Substantia nigra (tissue), 51 donors: ENCODE measurements at places on chromosomes 2 and 18.

DNA sequence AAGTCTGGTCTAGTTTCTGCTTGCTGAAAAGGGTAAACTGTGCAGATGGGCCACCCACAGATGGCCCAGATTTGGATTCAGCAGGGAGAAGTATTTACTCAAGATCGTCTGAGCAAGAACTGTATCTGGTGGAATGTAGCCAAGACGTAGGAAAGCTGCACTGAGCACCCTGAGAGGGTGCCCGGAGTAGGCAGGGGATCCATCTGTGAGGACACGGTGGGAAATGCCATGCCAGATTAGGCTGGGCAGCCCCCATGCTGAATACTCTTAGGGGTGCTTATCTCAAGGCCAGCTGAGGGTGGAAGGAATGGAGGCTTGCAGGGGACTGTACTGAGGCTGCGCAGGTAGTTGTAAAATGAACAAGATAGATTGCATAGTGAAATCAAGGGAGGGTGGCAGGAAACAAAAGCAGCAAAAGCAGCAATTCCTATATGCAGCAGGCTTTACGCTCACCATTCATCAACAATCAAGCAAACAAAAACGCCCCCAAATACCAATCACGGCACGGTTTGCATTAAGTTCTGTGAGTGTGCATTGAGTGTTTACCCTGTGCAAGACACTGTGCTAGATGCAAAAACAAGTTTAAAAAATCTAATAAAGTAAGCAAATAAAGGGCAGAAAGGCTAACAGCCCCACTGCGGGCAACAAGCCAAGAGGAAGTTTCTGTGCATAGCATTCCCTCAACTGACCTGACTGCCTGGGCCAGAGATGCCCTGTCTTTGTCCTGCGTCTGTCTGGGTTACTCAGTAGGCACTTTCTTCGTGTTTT, 32.2 kb upstream of the LPIN2 start:
- DNase-seq = no peak

GRCh38 chr2:25409468-25409867, 67.7 kb upstream of the DNMT3A start:
- no peak for DNase-seq

DNA sequence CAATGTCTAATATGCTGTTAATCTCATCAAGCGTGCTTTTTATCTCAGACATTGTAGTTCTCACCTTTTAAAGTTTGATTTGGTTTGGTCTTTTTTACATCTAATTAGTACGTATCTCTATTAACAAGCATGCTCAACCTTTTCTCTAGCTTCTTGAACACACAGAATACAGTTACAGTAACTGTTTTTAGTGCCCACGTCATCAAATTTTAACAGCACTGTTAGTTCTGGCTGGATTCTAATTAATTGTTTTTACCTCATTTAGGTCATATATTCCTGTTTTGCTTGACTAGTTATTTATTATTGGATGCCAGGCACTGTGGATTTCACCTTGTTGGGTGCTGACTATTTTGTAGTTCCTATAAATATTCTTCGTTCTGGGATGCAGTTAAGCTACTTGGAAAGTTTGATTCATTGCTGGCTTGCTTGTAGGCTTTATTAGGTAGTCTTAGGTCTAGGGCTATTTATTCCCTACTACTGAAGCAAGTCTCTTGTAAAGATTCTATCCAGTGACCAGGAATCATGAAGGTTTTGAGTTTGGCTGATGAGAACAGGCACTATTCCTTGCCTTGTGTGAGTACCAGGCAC, 263.0 kb downstream of the ETAA1 start:
- DNase-seq = no peak

- DNase-seq = no peak
Measured at GRCh38 chr2:43707255-43708015, 31.2 kb upstream of the C1GALT1C1L start.

- DNase-seq = no peak
Measured at GRCh38 chr2:168528469-168528868, 72.4 kb downstream of the CERS6 start.

DNA sequence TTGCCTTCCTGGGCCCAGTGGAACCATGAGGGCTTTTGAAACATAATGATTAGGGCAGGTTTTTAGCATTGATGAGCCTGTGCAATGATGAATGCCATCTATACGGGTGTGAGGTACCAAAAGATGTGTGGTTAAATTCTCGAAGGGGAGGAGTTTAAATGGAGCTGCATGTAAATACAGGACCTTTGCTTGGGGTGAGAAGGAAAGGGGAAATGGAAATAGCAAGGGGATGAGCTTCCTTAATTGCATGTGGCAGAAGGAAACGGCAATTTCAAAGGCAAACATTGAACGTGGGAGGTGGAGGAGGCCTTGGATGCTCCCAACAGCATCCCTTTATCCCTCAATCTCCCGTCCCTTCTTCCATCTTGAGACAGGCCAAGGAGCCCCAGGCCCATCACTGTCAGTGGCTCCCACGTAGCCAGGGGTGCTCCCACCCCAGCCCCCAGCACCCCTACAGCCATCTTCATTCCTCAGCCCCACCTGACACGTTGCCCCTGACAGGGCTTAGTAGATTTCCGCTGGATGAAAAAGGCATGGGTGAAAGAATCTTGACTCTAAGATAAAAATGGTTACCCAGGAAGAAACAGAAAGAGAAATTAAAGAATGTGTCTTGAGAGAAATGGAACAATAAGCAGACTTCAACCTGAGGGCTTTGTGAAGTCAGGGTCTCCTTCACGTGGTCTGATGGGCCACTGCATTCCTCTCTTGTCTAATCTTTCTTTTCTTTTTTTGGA, 32.5 kb downstream of the INPP5D start:
- DNase-seq = no peak

- no peak for DNase-seq
Measured at GRCh38 chr2:59594671-59595222, 958.7 kb downstream of the BCL11A start.

GRCh38 chr2:183126635-183127034, 2.4 kb downstream of the NUP35 start:
- DNase-seq = no peak

DNA sequence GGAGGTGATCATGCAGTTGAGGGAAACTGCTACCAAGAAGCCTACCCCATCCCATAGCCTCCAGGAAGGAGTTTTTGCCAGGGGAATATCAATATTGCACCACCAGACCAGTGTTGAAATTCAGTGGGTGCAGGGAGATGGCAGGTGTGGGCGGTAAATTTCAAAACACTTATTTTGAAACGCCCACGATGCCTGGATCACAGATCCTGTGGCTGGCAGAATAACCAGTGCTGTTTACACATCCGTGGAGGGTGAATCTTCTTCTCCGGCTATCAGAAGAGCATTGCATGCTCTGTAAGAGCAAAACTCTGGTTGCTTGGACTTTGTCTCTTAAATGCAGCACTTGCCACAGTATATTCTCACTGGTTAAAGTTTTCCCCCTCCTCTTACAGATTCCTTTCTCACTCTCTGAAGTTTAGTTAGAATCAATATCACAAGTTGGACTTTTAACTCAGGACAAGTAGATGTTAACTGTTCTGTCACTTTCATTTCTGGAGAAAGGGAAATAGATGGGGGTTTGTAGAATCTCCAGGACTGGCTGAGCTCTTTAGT, 70.5 kb upstream of the ZCCHC2 start:
- no peak for DNase-seq

DNA sequence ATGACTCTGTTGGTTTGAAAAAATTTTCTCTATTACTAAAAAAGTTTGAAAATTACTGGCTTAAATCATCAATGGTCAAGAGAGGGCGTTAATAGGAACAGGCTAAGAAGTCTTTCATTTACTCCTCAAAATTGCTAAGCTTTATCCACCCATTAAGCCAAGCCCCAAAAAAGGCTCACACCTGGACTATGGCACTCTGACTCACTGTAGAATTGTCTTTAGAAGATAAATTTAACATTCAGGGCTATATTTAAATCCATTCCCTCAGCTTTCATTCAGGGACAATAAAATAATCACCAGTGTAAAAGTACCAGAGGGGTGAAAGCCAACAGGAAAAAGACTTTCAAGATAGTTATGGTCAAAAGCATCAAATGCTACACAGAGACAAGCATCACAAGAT, 80.0 kb downstream of the SESTD1 start:
- DNase-seq = no peak

GRCh38 chr2:107992069-107992468, 5.7 kb downstream of the SLC5A7 start:
- no peak for DNase-seq

DNA sequence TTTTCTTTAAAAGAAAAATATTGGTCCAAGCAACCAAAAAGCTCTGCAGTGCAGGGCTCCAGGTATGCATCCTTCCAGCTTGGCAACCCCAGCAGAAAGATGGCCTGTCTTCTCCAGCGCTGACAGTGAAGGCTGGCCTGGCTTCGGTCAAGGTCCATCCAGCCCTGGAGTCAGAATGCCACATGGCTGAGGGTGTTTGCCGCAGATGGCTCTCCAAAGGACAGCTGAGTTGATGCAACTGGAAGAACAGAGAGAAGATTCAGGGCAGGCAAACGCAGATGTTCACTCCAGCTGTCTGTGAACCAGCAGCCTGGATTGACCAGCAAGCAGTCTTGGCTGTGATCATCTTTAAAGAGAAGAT, 51.4 kb downstream of the MARCO start:
- no peak for DNase-seq

- no peak for DNase-seq
Measured at GRCh38 chr2:26235089-26235488, 9.3 kb downstream of the HADHA start.

DNA sequence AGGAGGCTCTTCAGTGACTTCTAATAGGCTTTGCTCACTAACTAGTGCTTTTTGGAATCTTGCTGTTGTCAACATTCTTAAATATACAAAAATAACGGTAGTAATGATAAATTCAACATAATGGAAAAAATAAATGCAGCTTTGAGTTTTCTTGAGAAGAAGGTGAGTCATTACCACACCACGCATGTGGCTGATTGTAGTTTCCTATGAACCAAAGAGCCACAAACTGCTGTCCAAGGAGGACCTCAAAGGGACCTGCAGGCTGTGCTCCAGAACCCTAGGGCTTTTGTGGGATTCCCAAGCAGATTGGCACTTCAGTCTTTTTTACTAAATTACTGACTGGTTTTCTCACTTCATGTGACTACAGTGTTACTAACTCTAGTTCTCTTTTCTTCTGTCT, 66.7 kb downstream of the TPGS2 start:
- no peak for DNase-seq

GRCh38 chr18:54852780-54853675, 24.8 kb downstream of the RAB27B start:
- DNase-seq = no peak

DNA sequence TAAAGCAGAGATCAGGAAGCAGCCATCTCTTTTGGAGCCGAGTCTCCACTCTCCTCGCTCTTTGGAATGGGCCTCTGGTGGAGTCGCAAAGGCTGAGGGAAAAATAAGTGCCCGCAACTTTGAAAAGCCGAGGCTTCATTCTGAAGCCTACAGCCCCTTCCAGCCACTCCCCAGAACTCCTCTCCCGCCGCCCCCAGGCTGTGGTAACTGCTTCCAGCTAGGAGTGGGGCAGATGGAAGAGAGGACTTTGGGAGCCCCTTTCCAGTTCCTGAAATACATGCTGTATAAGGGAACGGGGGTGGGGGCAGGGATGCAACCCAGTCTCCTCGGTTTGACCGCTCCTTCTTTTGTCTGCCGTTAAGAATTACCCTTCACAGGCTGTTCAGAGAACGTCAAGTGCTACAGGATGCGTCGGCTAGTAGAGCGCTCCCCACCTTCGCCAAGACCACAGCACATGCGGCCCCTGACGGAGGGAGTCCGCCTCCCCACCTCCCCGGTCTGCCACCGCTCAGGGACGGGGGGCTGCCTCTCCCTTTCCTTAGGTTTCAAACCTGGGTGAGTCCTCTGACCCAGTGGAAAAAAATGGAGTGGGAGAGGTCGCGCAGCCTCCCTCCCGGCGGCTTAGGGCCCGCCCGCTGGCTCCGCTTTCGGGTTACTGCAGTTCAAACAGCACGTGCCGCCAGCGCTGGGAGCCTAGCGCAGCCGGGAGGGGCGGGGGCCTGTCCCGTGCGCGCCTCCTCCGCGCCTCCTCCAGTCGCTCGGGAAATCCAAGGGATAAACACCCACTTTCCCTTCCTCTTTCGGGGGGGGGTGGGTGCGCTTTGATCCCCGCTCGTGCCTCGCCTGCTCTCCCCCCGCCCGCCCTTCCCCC, 4.9 kb downstream of the CYP26B1 start:
- DNase-seq = no peak

DNA sequence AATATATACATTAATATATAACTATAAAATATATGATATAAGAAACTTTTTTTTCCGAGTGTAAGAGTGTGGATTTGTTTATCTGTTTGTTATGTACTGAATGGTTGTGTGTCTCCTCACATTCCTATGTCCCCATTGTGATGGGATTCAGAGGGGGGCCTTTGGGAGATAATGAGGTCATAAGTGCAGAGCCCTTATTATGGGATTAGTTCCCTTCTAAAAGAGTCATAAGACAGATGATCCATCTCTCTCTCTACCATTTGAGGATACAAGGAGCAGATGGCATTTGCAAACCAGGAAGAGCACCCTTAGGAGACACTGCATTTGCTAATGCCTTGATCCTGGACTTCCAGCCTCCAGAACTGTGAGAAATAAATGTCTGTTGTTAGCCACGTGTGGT, 30.3 kb upstream of the SAP130 start:
- DNase-seq = no peak

DNA sequence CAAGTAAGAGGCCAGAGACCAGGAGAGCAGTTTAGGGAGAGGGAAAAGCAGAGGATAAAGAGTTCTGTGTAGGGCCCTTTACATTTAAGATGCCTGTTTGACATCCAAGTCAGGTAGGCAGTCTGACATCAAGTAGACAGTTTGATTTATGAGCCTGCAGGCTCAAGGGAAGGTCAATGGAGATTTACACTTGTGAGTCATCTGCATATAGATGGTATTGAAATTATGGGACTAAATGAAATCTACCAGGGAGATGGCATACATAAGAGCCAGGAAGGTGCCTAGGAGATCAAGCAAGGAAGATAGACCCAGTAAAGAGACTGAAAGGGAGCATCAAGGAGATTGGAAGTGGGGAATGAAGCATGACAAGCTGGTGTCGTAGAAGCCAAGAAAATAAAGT, 212.4 kb upstream of the PKDCC start:
- DNase-seq = no peak

GRCh38 chr2:240457223-240458043, 22.0 kb downstream of the GPC1 start:
- no peak for DNase-seq

- no peak for DNase-seq
Measured at GRCh38 chr2:238483021-238483420, 56.3 kb downstream of the ASB1 start.

DNA sequence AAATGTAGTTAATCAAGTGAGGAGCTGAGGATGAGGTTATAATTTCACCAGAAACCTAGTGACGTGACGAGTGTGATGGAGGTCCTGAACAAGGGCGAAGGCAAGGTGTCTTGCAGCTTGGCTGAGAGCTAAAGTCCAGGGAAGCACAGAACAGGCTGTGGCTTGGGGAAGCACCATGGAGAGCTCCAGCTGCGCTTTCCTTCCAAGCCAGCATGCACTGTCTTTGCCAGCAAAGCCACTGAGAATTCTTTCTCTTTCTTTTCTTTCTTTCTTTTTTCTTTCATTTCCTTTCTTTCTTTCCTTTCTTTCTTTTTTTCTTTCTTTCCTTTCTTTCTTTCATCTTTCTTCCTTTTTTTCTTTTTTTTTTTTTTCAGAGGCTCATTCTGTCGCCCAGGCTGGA, 239.3 kb downstream of the FBXO15 start:
- DNase-seq = no peak
